SW 1271 (cell line): ENCODE measurements at places on chromosomes 3 and 15.

DNA sequence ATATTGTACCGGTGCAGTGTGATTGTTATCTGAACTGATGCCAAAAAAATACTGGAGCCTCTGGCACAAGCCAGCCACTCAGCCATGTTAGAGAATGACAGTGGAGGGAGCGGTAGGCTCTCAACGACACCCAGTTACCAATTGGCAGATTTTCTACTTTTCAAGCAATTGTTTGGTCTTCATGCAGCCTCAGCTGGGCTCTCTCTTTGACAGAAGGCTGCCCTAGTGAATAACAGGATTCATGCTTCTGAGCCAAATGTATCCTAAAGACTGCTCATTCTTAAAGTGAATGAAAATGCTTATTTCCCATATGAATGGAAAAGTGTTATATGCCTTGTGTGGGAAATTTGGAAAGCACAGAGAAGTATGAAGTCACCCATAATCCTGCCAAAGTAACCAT is 261.2 kb upstream of the TRIM42 start:
- DNase-seq = no peak

DNA sequence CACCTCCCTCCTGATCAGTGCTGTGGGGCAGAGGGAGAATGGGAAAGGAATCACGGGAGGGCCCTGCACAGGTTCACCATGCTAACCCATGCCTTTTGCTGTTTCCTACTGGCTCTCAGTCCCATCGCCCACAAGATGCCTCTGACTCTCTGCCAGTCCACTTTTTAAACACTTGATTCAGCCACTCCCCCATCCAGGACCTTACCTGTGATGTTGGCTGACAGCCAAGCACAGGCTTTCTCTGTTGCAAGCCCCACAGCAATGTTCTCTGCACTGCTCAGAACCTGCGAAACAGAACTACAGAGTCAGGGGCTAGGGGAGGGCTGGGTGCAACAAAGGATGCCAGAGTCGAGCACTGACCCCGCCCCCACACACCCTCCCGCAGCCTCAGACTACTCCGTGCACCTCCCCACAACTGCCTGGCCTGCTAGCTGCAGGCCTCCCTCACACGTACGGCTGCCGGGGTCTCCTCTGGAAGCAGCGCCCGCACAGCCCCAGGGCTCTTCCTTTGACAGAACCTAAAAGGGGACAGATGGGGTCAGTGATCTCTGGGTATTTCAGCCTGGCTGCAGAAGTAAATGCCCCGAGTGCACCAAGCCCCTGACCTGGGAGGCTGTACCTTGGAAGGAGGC is 9.1 kb downstream of the CDAN1 start:
- no peak for DNase-seq

- DNase-seq = no peak
These were observed 18.3 kb downstream of the RTF1 start for GRCh38 chr15:41435037-41435786.

- no peak for DNase-seq
These were observed 27.6 kb upstream of the ADAMTSL3 start for GRCh38 chr15:83626171-83626802.

GRCh38 chr3:72568083-72568482 is 280.2 kb downstream of the SHQ1 start:
- no peak for DNase-seq
